ENCODE measurements at places on chromosomes 1 and 21.

- no peak for DNase-seq
Observed at GRCh38 chr1:182325339-182325738, 66.3 kb downstream of the GLUL start.

- DNase-seq: no peak
Observed at GRCh38 chr1:36705629-36706028, 222.9 kb upstream of the CSF3R start.

- no peak for DNase-seq
Observed at GRCh38 chr21:46126309-46127238, 28.7 kb downstream of the COL6A2 start.

DNA sequence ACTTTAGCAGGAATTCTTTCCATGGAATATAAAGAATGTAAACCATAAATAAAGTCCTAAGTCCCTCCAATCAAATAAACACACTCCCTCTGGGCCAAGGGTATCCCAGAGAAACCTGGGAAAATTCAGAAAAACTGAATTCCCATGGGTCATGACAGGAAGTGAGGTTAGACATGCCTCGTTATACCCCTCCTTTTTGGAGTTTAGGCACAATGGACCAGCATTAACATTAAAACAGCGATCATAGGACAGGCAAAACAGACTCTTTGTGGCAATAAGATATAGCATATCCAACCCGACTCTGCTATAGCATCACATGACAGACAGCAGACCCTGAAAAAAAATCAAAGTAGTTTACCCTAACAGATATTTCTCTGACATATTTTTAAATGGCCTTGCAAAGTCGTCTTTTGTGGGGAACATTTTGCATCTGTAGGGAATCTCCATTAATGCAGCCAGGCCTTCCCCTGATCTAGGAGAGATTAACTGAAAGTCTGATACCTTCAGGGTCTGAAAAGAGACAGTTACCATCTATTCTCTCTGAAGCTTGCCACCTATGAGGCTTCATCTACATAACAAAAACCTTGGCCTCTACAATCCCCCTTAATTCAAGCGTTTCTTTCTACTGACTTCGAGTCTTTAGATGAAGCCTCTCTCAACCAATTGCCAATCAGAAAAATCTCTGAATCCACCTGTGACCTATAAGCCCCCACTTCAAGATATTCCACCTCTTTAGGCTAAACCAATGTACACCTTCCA lies 143.0 kb upstream of the KCNK1 start:
- no peak for DNase-seq

DNA sequence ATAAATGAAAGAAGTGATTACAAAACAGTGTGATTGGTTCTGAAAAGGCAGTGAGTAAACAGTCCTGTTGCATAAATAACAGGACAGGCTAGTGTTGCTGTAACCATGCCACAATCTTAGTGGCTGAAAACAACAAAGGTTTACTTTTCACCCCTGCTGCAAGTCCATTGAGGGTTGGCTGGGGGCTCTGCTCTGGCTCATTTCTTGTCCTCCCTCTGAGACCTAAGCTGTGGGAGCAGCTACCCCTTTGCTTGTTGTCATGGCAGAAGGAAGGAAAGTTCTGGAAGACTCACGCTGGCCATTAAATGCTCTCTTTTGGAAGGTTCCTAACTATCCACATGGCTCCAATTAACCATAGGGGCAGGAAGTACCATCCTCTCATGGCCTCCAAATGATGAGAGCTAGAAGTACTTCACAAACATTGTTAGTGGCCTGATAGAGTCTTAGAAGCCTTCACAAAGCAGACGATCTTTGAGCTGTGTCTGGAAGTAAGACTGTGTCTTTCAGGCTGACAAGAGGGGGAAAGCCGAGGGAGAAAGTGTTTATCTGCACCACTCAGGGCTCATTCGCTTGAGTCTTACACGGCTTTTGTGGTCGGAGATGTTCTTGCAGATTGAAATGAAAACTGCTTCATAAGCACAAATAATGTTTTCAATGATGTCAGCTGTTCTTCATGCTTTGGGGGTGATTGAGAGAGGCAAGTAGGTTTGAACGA lies 11.9 kb downstream of the RCSD1 start:
- no peak for DNase-seq

GRCh38 chr1:81430236-81430938 lies 370.3 kb upstream of the ADGRL2 start:
- DNase-seq: no peak

DNA sequence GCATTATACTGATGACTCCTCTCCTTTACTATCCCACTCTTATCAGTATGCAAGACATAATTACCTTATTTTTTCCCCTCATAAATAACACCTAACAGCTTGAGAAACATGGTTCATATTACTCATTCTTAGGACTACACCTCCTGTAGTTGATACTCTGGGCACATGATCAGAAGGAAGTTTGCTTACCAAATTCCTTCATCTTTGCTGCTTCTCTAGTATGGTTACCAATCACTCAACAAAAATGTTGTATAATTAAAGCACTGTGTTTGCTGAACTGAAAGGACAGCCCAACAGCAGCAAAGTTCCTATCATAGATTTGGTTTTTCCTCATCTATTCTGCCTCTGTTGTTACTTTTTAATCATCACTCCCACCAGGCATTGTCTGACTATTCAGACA lies 586.3 kb downstream of the LRRIQ3 start:
- no peak for DNase-seq
